ENCODE measurements at places on chromosomes 12 and 14.

GRCh38 chr14:58292187-58292586 lies 6.2 kb upstream of the ARID4A start:
- DNase-seq: no peak

- DNase-seq: no peak
Observed at GRCh38 chr12:57816001-57816854, 2.3 kb downstream of the AVIL start.

DNA sequence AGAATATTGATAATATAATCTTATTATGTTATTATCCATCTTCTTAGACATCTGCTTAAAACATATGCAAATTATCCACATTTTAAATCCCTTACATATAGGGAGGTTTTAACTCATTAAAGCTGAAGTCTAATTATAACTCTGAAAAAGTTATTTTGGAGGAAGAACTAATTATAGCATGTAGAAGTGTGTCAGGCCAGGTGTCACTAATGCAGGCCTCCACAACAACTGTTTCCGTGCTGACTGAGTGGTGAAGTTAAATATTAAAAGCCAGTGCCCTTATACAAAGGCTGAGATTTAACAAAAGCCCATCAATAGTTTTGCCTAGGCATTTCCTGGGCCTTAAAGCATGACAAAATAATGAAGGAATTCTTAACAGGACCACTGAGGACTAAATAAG lies 157.4 kb downstream of the LRRK2 start:
- DNase-seq: no peak

DNA sequence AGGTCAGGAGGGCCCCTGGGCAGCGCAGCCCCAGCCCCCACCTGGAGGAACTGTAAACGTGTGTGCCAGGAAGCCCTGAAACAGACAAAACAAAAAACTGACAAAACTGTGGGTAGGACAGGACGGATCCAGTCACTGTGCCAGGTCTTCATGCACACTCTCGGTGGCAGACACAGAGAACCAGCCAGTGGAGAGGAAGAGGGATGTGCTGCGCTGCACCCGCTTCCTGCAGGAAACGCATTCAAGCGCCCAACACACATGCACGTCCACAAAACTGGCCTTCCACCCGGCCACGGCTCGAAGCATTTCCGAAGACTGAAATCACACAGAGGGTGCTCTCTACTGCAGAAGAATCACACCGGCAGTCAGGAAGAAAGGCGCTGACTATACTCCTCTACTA lies 16.9 kb downstream of the BRF1 start:
- no peak for DNase-seq

- DNase-seq: no peak
Observed at GRCh38 chr14:74924061-74924460, 1.0 kb upstream of the RPS6KL1 start.

DNA sequence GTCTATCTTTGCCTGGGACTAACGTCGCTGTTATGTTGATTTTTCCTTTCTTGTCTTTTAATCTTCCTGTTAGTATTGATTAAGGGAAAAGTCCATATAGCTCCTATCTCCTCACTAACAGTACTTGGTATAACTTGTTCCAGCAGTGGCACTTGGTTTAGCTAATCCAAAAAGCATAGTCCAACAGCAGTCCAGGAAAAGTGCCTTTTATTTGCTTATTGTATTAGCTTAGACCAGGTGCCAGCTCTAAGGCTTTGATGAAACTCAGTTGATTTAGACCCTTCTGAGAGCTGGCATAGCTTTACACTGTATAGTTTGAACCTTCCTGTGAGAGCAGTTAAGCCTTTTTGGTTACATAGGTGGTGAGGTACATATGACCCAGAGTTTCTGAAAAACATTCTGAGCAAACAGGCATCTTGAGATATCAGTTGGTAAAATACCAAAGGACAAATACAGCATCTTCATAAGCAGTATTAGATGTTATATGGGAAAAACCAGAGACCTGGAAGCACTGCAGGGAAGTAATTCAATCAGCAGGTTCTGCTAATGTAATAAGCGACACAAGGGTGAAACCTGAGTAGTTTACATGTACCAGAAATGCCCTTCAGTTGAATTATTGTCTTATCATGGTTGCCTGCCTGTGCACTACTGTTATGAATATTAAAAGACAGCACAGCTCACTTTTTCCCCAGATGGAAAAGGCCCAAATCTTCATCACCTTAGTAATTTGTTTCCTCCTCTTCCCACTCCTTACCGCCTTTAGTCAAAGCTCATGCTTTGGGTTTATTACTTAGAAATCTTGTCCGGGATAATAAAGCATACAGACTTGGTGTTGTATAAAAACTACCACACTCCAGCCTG lies 13.0 kb downstream of the PELI2 start:
- DNase-seq: no peak

DNA sequence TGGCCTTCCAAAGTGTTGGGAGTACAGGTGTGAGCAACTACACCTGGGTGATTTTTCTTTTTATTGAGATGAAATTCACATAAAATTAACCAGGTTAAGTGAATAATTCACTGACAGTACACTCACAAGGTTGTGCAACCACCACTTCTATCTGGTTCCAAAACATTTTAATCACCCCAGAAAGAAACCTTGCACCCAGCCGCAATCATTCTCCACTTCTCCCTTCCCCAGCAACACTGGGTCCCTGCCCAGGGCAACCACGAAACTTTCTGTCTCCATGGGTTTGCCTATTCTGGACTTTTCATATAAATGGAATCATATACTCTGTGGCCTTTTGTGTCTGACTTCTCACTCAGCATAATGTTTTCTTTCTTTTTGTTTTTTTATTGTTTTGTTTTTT lies 26.3 kb upstream of the MLXIP start:
- DNase-seq: no peak

- no peak for DNase-seq
Observed at GRCh38 chr14:79466938-79467527, 744.3 kb downstream of the DIO2 start.

GRCh38 chr12:120993496-120993895 lies 15.2 kb downstream of the HNF1A start:
- DNase-seq: no peak

GRCh38 chr14:69814397-69814796 lies 17.4 kb upstream of the SLC10A1 start:
- no peak for DNase-seq

- DNase-seq: no peak
Observed at GRCh38 chr12:62598846-62599245, 132.2 kb downstream of the MON2 start.

- no peak for DNase-seq
Observed at GRCh38 chr14:32300136-32300535, 29.0 kb upstream of the AKAP6 start.

- DNase-seq: no peak
Observed at GRCh38 chr14:101373690-101374295, 187.5 kb upstream of the DIO3 start.

- no peak for DNase-seq
Observed at GRCh38 chr12:24901576-24902461, 47.1 kb downstream of the BCAT1 start.

Data from stimulated activated CD4-positive, alpha-beta T cell treated with anti-CD3 and anti-CD28 coated beads, Interleukin-1b, Interleukin-23, amount 100 ng/mL, for 1 hour (primary cell).